RPMI7951 (cell line): ENCODE measurements at places on chromosomes 6 and 20. TPM values are rescaled to one million over a fixed set of nuclear protein-coding genes. Genes with fewer than 3 reads are reported as not detected.

DNA sequence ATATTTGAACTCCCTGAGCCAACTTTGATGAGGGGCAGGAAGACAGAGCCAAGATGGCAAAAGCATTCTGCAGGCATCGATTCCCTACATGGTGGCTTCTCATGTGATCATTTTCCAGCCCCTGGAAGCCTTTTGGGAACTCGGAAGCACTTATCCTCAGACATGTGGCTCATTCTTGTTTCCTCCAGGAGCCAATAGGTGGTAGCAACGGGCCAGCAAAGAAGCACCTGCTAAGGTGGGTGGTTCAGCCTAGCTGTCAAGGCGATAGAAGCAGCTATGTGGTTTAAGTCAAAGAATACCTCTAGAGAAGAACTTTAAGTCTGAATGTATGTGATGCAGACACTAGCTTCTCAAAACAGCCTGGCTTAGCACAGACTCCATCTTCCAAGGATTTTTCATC lies 64.9 kb upstream of the PAX1 start:
- DNase-seq, result no peak

DNA sequence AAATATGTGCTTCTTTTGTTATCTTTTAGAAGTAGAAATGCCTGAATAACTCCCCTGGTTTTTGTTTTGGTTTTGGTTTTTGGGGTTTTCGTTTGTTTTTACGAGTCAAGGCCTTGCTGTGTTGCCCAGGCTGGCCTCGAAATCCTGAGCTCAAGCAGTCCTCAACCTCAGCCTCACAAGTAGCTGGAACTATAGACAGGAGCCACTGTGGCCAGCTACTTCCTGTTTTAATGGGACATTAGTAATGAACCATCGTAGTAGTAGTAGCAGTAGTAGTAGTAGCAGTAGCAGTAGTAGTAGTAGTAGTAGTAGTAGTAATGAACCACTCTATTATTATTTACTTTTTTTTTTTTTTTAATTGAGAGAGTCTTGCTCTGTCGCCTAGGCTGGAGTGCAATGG lies 66.0 kb downstream of the UBR2 start:
- DNase-seq, result no peak

DNA sequence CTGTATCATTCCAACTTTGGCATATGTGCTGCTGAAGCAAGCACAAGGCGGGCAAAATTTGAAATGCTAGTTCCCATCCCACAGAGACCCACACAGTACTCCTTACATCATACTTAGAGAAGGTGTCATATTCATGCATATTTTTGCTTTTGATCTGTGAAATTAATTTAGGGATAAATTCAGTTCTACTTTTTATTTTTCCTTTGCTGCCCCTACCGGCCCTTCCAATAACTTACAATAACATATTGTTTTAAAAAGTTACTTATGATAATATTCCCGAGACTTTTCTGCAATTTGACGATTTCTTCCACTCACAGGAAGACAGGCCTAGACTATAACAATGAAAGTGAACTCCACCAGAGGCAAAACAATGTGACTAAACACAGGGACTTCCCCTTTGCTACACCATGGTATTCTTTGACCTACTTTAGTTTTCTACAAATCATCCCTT lies 35.0 kb downstream of the SESN1 start:
- no peak for DNase-seq

DNA sequence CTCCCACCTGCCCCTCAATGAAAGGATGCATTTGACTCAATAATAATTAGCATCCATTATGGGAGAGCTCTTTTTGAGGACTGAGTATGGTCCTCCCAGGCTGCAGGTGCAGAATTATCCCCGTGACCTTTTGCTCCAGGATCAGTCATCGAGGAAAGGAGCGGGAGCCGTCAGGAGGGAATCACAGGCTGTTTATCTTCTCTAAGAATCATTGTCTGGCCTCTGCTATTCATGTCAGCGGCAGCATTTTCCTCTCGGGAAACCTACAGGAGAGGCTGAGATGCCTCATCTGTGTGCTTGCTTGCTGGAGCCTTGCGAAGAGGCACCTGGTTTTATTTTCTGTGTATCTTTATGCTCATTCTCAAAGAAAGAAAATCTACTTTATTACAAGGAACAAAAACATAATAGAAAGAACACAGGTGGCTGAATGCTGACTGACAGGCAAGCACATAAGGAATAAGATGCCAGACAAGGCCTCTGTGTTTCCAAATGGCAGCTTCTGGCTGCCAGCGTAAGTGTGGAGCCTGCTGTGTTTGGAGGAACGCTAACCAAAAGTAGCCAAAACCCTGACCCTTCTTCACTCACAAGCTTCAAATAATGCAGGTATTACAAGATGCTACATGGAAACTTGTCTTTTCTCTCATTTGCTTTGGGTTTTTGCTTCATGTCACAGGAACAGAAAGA lies 539.1 kb upstream of the MARCKS start:
- DNase-seq, result no peak

DNA sequence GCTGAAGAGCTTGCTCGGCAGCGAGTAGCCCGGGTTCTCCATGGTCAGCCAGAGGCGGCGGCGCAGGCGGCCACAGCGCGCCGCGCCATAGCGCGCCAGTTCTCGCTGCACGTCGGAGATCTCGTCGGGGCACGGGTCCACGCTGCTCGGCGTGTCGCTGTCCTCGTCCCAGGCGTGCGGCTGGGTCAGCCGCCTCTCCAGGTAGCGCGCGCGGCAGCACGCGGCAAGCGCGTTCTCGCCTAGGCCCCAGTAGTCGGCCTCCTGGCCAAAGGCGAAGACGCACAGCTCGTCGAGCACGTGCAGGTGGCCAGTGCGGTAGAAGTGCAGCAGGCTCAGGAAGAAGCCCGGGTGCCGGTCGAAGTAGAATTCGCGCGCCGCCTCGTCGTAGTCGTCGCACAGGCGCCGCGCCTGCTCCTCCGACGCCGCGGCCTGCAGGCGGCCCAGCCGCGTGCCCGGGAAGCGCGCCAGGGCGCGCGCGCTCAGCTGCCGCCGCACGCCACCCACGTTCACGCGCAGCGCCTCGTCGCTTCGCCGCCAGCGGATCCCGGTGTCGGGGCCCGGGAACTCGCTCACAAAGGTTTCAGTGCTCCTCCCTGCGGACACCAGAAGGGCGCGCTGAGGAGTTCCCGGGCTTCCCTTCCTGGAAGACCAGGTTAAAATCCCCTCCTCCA lies 2.7 kb downstream of the KCNS1 start:
- peak; percentile 63 for DNase-seq

COL21A1 gene
- total RNA-seq, result 0.39 and 0.48 TPM in 2 replicates

GRCh38 chr6:19824058-19824807 lies 12.9 kb upstream of the ID4 start:
- DNase-seq, result no peak

DNA sequence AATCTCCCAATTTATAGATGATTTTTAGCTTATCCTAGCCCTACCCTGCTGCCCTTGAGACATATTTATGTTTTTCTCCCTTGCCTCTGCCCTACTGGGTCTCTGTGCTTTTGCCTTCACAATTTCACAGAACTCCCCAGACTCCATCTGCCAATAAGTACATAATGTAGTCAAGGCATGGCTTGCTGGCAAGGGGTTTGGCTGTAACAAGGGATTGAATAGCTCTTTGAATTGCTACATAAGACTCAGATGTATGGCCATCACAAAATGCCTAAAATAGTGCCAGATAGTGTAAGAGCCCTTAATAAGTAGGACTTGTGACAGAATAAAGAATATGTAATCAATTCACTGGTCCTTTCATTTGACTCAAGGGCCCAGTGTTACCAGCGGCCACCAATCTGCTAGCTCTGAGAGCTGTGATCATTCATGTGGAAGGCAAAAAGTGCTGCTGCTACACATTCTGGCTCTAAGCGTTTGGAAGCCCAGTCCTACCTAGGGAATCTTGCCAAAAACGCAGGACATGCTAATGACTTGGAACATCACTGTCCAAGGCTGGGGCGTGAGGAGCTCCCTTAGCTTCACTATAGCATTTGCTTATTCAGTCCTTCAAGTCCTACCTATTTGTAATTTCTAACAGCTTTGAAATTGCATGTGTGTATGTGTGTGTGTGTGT lies 20.5 kb downstream of the CLVS2 start:
- DNase-seq, result no peak

ESR1 gene
- total RNA-seq, result not detected in 2 replicates

- DNase-seq, result peak; percentile 33
Measured at GRCh38 chr20:33812908-33813462, 1.8 kb downstream of the CHMP4B start.
